Skeletal muscle cell (primary cell): ENCODE measurements at places on chromosomes 2 and 18.

DNA sequence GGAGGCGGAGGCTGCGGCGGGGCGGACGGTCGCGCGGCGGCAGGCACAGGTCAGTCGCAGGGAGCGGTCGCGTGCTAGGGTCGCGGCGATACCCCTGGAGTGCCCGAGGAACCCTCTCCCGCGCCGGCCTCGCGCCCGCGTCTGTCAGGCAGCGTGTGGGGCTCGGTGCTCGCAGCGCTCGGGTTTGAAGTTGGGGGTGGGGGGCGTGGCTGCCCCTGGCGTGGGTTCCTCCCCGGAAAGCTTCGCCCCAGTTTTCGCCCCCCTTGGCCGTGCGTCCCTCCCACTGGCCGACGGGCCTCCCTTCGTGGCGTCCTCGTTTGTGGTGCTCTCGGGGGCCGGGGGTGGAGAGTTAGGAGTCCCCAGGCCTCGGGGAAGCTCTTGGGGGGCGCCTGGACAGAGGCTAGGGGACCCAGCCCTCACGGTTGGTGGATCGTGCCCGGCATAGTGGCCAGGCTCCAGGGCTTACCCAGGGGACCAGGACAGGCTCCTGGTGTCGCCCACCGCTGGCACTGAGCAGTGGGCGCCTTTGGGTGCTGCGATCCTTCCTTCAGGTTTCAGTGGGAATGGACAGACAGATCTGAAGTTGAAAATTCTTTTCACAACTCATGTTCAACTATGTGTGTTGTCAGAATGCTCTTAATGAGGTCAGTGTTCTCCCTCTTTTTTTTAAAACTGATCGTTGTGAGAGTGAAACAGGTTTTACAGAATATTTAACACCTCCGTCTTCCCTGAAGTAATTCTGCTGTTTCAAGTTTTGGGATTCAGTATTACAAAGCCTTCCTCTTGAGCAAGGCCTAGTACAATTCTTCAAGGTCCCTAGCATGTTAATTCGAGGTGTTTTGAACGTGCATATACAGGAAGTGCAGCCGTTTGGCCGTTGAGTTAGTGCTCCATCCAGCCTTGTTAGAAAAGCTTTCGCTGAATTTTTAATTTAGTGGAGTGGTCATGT, 604 bp downstream of the RALBP1 start:
- no peak for DNase-seq

DNA sequence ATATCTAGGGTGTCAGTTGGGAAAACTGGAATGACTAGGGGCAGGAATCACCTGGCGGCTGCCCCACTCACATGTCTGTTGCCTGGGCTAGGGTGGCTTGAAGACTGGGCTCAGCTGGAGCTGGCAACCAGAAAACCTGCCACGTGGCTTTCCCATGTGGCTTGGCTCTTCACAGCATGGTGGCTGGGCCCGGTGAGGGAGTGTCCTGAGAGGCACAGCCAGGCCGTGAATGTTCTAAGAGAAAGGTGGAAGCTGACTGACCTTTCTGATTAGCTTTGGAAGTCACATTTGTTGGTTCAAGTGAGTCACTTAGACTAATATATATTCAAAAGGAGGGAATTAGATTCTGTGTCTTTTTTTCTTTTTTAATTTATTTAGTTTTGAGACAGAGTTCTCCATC, 22.7 kb downstream of the SP5 start:
- DNase-seq: no peak

DNA sequence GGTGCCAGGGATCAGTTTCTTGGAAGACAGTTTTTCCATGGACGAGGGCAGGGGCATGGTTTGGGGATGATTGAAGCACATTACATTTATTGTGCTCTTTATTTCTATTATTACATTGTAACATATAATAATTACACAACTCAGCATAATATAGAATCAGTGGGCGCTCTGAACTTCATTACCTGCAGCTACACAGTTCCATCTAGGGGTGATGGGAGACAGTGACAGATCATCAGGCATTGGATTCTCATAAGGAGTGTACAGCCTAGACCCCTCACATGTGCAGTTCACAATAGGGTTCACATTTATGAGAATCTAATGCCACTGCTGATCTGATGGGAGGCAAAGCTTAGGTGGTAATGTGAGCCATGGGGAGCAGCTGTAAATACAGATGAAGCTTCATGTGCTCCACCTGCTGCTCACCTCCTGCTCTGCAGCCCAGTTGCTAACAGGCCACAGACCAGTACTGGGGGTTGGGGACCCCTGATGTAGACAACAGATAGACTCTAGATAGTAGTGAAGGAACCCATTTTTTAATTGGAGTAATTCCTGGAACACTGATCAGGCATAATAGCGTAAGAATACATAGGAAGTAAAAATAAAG, 41.5 kb upstream of the MC4R start:
- DNase-seq: no peak

DNA sequence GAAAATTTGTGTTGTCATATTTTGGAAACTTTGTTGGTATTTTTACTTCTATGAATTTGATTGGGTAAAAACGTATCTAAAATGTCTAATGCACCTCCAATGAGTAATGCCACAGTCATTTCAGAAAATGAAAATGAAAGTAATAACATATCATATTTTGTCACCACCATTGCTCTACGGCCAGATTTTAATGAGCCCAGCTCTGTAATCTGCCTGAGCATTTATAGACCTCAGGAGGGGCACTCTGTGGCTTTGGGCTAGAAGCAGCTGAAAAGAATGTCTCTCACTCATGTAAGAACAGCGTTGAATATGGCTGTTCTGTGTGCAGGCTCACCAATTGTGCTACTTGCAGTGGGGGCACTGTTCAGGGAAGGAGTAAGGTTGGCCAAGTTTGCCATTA, 32.7 kb upstream of the ABCA12 start:
- DNase-seq: no peak

DNA sequence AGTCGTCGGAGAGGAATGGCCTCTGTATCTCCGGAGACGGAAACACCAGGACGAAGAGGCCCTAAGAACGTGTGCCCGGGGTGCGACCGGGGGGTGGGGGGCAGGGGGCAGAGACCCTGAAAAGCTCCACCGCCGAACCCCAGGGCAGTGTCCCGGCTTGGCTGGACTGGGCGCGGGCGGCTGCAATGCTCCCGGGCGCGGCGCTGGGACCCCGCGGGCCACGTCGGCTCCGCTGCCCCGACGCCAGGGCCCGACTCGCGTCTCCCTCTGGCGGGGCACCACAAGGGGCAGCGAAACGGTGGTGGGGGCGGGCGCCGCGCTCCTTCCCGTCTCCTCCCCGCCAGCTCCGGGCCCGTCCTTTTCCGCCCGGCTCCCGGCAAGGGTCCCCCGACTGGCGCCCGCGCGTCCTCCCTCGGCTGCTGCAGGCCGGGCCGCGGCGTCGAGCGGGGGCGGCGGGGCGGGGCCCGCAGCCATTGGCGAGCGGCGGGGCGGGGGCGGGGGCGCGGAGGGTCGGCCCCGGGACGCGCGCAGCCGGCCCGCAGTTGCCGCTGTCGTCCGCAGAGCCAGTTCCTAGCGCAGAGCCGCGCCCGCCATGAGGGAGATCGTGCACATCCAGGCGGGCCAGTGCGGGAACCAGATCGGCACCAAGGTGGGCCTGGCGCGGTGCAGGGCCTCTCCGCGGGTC, at the start of gene TUBB6:
Gene TUBB6 (plus strand): TSS at position 541 of the 685 bp plus-strand sequence. CDS start 52 bp downstream, at position 593.
- DNase-seq: no peak

DNA sequence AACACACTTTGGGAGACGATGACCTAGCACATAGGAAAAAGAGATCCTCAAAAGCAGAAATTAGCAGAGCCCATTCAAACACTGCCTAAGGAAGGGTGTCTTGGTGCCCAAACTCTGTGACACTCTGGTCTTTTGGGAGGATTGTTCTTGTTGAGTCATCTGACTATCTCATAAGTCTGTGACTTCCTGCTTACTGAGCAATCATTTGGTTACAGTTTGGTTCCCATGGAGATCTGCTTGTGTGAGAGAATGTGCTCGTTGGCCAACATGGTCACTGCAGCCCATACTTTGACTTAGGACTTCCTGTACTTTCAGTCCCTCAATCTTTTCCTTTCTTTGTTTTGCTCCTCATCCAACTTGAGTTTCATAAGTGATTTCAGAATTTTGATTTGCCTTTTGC, 602.9 kb downstream of the NYAP2 start:
- peak; percentile 66 for DNase-seq
